ENCODE measurements at places on chromosomes 5 and 9.

- DNase-seq: no peak
These were observed 330.9 kb downstream of the DNAH5 start for GRCh38 chr5:13613621-13614020.

- DNase-seq: no peak
These were observed 286.8 kb downstream of the ARHGAP26 start for GRCh38 chr5:143056792-143057579.

- no peak for DNase-seq
These were observed 49.6 kb downstream of the KCNN2 start for GRCh38 chr5:114411380-114411931.

GRCh38 chr9:127730799-127731410, 4.2 kb downstream of the TOR2A start:
- no peak for DNase-seq

DNA sequence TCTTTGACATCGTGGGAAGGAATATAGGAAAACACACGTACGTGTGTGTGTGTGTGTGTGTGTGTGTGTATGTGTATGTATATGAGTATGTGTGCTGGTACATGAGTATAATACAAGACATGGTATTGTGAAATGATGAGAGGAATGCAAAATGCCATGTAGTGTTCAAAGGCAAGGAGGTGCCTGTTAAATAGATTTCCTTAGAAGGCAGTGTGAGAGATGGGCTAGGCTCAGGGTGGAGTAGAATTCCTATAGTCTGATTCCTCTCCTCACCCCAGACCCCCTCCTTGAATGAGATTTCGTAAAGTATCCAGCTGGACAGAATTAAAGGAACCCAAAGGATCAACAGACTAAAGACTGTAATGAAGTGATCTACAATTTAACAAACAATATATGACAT, 11.1 kb downstream of the GPR21 start:
- DNase-seq: no peak

DNA sequence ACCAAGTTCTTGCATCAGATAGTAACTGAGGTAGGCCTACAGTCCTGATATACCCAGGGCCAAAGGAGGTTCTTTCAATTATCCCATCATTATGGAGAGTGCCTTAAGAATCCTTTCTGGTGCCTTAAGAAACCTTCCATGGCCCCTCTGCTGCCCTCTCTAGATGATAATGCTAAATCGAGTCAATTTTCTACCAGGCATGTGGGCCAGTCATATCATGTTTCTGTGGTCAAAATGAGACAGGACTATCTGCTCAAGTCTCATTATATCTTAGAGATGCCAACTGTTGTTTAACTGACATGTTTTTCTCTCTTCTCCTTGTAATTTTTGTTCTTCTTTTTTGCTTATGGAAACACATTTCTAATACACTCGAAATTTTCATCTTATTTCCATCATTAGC, 127.6 kb downstream of the EDIL3 start:
- no peak for DNase-seq

DNA sequence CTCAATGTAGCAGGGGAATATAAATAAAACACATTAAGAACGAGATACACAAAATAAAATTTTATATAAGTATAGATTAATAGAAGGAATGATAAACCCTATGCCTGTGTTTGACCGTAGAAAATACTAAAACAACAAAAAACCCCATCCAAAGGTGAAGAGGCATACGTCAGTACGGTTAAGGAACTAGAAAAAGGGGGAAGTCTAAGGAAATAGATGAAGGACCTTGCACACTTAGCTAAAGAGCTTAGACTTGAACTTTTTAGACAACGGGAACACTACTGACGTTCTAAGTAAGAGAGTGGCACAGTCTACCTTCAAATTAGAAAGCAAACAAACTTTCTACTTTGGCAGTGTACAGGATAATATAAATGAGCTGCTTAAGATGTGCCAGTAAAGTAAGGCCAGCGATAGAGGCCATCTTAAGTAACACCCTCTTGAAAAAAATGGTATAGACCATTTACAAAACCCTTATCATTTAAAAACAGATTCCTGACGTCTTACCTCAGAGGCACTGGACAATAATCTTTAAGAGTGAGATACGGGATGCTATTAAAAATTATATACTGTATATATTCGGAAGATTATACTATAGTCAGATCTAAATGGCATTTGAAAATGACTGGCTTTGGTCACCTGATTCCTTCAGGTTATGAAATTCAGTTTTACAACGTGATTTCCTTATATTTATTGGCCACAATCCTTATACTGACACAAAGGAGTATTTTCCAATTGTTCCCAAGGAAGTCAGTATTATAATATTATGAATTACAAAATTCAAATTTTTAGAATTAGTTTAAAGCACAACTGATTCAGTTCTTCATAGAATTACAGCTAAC, 8.5 kb downstream of the PANK3 start:
- no peak for DNase-seq

- DNase-seq: no peak
These were observed 3.6 kb downstream of the B4GALT1 start for GRCh38 chr9:33163433-33164137.
